ENCODE measurements at places on chromosomes 11 and 22.

DNA sequence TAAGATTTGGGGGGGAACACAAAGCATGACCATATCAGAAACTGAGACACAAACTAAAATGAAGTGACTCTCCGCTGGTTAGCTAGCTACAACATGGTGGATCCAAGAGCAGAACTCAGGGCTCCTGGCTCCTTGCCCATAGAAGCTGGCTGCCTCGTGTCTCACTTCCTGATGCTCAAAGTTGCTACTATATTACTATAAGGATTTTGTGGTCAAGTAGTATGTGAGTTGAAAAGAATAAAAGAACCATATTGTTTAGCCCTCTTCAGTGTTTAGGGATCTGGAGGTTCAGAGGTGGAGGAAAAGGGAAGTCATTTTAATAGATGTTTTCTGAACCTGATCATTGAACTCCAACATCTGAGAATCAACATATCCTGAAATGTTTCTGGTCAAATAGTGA is 16.9 kb upstream of the SIK2 start:
- no peak for DNase-seq

DNA sequence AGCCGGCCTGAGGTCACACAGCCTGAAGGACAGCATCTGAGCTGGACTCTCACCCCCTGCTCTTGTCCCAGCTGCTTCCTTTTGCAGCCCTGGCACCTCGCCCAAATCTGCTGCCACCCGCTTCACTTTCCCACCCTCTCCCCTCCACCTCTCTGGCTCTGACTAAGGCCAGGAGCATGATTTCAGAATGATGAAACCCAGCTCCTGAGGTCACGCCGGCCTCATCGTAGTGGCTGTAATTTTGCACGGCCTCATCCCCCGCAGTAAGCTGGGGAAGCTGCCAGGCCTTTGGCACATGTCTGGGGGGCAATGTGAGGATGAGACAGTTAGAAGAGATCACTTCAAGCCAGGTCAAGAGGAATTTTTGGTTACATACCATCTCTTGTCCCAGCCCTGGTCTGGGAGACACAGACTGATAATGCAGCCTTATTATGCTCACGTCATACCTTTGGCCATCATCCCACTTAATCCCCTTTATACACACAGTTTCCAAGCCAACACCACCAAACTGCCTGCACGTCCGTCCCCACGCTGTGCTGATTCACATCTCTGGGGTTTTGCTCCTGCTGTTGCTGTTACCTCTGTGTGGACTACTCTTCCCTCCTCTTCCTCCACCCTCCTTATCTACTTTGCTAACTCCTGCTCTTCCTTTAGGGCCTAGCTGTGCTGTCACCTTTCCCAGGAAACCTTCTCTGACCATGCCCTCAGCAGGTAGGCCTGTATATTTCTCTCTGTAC is 58.1 kb downstream of the CHRDL2 start:
- DNase-seq = peak; percentile 48

DNA sequence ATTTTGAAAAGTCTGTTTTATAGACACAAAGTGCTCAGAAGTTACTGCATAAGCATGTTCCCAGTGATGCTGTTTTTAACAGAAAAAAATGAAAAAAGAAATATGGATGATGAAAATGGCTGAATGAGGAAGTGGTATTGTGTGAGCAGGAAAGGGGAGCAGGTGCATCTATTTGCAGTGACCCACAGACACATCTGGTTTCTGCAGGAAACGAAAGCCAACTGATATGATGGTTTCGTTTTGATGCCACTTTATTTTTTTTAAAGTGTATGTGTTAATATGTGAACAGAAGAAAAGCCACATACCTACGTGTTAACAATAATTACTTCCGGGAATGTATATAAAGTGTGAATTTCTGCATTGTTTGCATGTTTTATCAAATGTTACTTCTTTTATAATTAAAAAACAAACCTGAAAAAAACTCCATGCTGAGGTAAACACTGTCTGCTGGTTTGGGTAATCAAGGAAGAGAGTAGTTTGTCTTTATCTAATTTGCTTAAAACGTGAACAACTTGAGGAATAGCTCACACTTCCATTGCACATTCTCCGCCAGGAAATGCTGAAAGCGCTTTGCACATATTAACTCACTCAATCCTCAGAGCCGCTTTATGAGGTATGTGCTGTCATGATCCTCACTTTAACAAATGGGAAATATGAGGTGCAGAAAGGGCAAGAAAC is 1335.9 kb downstream of the TBC1D22A start:
- DNase-seq = no peak

GRCh38 chr11:113447621-113448315 is 27.4 kb downstream of the DRD2 start:
- no peak for DNase-seq

GRCh38 chr11:126072801-126073594 is 10.3 kb upstream of the CDON start:
- DNase-seq = no peak

DNA sequence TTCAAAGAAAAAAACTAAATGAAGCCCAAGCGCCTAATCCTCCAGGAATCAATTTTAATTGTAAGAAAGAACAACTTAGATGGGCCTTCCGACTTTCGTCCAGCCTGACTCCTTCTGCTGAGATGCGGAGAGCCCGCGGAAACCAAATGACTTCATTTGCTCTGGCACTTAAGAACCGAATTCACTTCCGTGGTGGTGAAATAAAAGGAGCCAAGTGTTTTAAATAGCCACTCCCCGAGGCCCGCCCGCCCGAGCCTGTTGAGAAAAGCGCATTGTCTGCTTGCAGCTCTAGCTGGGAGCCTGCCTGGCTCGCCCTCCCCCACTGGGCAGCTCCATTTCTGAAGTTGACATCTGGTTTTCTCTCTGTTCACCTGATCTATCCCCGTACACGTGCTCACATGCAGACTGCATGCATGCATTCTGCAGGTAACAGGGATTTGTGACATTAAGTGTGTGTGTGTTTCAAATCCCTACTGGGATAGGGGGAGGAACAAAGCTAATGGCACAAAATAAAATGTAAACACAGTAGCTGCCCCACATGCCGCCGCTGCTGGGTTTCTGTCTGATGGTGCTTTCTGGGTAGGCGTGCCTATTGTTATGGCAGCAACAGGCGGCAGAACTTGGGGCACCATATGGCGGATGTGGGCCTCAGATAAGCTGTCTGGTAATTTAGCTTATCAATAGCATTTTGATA is 6.2 kb downstream of the TEAD1 start:
- DNase-seq = peak; percentile 86

GRCh38 chr11:37951996-37952395 is 1354.0 kb upstream of the RAG2 start:
- no peak for DNase-seq

GRCh38 chr11:118882491-118882890 is 1.2 kb upstream of the CXCR5 start:
- DNase-seq = no peak

DNA sequence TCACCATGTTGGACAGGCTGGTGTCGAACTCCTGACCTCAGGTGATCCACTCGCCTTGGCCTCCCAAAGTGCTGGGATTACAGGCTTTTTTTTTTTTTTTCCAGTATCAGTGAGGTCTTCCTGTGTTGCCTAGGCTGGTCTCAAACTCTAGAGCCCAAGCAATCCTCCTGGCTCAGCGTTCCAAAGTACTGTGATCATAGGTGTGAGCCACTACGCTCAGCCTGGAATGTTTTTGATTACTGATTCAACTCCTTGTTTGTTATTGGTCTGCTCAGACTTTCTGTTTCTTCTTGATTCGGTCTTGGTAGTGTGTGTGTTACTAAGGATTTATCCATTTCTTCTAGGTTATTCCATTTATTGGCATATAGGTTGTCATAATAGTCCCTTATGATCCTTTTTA is 31.3 kb downstream of the NAGA start:
- no peak for DNase-seq

DNA sequence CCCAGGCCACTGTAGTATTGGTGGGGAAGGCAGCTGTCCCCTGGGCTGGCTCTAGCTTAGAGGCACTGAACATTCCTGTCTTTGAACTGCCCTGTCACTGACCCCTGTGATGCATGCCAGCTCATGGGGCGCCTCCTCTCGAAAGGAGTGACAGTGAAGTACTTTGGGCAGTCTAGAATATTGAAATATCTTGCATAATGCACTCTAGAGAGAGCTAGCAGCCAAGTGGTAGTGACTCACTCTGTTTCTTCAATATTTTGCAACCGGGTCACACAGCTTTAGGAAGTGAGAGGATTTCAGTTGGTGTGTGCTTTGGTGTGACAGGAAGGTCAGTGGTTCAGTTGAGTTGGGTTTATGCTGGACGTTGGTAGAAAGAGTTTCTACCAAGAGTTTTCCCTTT is 35.5 kb upstream of the ST14 start:
- peak; percentile 90 for DNase-seq

- DNase-seq = no peak
Observed at GRCh38 chr11:121929581-121929980, 186.4 kb downstream of the BLID start.

- no peak for DNase-seq
Observed at GRCh38 chr22:30285846-30286200, 3.5 kb downstream of the CASTOR1 start.

- DNase-seq = no peak
Observed at GRCh38 chr11:125300791-125301218, 136.3 kb downstream of the PKNOX2 start.

GRCh38 chr11:102802341-102802740 is 4.4 kb upstream of the MMP1 start:
- no peak for DNase-seq

Measured in left lung (tissue), 14 donors.